ENCODE measurements at places on chromosomes 13 and 19.

GRCh38 chr19:722553-723101 lies 13.9 kb downstream of the PALM start:
- DNase-seq: no peak

- no peak for DNase-seq
Measured at GRCh38 chr13:40178130-40178529, 488.3 kb downstream of the FOXO1 start.

- DNase-seq: no peak
Measured at GRCh38 chr19:28247243-28247642, 965.7 kb downstream of the UQCRFS1 start.

DNA sequence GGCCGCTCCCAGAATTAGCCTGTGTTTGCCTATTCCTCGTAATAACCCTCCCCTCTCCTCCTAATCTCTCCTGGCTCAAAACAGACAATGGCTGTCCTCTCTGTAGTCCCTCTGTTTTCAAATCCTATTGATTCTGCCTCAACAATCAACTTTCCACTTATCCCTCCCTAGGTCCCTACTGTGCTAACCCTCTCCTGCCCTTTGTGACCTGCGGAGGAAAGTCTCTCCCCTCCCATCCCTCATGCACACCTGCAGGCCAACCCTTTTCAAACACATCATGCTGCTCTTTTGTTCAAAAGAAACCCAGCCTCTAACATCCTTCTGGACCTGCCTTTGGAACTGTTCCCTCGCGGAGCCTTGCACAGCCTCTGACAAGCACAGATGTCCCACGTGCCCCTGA lies 37.3 kb downstream of the CILP2 start:
- DNase-seq: no peak

- DNase-seq: no peak
Measured at GRCh38 chr13:30660796-30661195, 43.1 kb downstream of the USPL1 start.
